Cerebellar nuclear complex (tissue), 1 donor: ENCODE measurements at places on chromosomes 6 and 20.

DNA sequence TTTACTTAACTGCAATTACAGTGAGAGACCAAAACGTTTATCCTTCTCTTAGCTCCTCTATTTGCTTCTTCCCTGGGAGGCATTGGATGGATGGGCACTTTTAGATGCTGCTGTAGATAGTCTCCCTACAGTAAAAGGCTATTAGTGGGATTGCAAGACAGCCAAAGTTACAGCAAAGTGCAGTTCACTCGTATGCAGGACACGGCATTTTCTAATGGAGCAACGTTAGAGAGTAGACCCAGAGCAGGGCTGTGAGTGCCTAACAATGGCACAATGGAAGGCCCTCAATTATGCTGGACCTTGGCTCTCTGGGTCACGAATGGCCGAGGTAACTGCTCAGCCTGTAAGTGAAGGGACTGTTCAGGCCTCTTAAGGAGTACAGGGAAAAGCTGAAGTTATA lies 605.8 kb upstream of the NOX3 start:
- no peak for DNase-seq

- DNase-seq = no peak
These were observed 32.5 kb downstream of the SLC22A2 start for GRCh38 chr6:160226118-160226591.

DNA sequence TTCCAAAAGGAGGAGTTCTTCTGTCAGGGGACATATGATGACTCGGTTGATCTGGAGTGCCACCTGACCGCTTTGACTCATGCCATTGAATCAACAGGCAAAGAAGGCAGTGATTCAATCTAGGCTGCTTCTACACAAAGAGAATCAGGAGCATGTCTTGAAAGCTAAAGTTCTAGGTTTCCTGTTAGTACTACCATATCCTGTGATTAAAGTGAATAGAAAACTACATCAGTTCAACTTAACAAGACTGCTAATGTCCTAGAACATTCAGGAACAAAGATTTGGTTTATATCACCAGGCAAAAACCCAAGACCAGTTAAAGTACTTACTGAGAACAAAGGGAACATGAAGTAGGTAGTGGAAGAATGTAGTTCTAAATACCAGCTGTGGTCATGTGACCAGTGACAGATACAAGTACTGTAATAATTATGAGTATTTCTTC lies 216.8 kb upstream of the SGK1 start:
- no peak for DNase-seq

DNA sequence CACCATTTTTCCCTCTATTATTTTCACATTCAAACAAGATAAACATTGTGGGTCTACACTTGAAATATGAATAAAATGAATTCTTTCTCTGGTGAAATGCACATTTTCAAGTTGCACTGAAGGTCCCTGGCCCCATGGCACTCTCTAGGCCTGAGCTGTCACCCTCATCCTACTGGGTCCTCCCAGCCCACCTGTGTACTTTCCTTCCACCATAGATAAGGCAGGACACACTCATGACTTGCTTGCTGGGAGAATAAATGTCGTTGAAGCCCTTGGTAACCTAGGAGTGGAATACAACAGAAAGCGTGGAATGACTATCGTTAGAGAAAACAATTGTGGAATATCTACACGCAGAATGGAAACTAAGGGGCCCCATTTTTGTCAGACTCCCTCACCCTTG lies 101.0 kb upstream of the QKI start:
- DNase-seq = no peak

DNA sequence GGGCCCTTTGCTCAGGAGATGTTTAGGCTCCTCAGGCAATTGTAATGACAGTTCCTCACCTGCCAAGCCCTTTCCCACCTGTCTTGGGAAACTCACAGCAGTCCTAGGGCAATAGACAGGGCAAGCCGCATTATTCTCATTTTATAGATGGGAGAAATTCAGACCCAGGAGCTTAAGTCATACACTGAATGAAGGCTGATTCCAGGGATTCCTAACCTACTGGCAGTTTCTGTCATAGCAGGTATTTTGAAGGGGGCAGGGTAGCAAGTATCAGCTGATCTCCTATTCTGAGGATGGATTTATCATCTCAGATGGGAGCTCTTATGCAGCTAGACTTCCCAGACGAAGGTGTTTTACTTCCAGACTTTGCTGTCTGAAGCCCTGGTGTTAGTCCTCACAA lies 61.4 kb upstream of the MYL9 start:
- DNase-seq = no peak

DNA sequence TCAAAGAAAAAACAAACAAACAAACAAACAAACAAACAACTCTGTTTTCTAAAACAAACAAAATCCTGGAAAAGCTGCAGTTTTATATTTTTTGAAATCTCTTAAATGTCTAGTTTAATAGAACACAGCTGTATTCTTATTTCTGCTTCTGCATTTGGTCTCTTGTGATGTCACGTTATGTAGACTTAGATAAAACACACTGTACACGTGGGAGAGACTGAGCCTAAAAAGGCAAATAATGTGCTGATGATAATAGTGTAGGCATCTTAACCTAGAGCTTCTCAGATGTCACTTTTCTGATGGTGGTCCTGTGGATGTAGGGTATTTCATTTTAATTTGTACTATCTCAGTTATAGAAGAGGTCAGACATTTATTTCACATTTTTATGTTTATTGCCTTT lies 261.7 kb downstream of the UTRN start:
- no peak for DNase-seq

- no peak for DNase-seq
These were observed 1.3 kb downstream of the ABHD16A start for GRCh38 chr6:31701666-31702404.

DNA sequence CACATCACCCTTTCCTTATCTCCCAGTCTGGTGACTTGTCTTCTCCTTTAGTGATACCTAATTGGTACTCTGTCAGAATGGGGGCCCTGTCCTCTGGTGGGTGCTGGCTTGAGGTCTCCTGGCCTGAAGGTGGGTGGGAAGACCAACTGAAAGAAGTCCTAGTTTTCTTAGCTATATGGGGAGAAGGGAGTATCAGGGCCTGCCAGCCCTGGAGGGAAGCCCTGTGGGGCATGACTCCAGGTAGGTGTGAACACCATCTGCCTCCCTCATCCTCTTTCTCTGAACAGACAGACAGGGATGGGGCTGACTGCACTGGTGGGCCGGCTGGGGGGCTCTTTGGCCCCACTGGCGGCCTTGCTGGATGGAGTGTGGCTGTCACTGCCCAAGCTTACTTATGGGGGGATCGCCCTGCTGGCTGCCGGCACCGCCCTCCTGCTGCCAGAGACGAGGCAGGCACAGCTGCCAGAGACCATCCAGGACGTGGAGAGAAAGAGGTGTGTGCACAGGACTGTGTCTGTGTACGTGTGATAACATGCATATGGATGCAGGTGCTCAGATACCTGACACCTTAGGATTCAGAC lies 4.8 kb downstream of the CRIP3 start:
- no peak for DNase-seq

DNA sequence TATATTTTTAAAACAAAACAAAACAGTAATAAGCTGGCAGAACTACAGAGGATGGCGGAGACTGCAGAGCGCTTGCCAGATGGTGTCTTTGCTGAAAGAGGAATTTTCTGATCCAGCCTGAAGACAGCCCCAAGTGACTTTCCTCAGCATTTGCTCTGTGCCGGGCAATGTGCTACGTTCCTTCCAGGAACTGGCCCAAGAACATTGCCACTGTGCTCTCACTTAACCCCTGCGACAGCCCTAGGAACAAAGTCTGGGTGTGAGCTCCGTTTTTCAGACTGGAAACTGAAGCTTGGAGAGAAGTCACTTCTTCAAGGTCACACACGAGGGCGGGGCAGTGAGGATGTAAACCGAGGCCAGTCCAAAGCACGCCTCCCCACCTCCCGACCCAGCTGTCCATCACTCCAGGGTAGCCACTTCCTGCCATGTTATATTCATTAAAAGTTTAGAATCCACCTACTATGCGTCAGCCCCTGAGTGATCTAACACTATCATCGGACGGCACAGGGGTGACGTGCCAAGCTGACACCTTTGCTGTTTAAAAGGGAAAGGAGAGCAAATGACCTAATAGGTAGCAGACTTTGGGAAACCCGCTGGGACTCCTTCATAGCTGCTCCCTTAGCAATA lies 22.3 kb upstream of the BMP7 start:
- no peak for DNase-seq

GRCh38 chr20:5691918-5692618 lies 58.1 kb upstream of the SHLD1 start:
- DNase-seq = no peak

DNA sequence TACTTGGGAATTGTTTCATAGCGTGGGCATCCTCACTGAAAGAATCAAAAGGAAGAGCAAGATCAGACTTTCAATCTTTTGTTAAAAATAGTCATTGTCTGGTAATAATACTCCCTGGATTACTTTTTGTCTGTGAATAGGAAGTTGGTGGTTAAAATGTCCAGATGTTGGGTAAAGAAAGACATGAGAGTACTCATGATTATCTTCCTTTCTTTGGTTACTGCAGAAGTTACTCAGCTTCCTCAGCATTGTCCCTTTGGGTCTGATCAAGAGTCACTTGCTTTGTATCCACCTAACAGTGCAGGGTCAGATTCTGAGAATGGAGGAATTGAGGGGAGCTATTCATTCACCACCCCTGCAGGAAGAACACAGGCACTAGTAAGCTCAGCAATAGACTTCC lies 54.6 kb downstream of the RIN2 start:
- no peak for DNase-seq

- DNase-seq = no peak
These were observed 10.3 kb downstream of the NFYA start for GRCh38 chr6:41083072-41083471.

GRCh38 chr20:11807054-11808048 lies 110.3 kb upstream of the BTBD3 start:
- no peak for DNase-seq
